ENCODE measurements at places on chromosomes 1 and 21. TPM values are rescaled to one million over a fixed set of nuclear protein-coding genes. Genes with fewer than 3 reads are reported as not detected.

DNA sequence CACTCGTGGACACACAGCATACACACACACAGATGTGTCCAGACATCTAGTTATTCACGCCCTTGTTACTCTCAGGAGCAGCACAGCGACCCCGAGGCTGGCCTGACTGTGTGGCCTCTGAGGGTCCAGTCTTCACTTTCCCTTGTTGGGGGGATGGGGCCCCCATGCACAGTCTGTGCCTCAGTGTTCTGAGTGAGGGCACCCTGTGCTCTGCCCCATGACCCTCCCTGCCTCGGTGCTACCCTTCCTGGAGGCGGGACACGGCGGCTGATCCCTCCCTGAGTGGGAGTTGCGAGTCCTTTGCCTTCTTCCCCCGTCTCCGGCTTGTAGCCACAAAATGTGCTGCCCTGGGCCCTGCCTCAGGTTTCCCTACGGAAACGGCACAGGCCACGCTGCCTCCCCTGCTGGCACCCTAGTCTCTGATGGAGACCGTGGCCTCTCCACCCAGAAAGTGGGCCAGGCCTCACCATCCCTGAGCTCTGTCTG lies 8.6 kb downstream of the CSTB start:
- DNase-seq, result no peak

- peak; percentile 45 for DNase-seq
These were observed 10.1 kb upstream of the MATN1 start for GRCh38 chr1:30733493-30733892.

- DNase-seq, result no peak
These were observed 2.5 kb upstream of the JUN start for GRCh38 chr1:58786184-58786926.

DNA sequence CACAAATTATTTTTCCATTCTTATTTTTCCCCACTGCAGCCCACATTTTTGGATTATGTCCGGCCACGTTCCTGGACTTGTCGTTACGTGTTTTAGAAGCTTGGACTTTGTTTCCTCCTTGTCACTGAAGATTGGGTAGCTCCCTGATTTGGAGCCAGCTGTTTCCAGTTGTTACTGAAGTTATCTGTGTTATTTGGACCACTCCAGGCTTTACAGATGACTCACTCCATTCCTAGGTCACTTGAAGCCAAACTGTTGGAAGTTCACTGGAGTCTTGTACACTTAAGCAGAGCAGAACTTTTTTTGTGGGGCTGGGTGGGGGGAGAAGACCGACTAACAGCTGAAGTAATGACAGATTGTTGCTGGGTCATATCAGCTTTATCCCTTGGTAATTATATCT lies 12.2 kb upstream of the AXDND1 start:
- DNase-seq, result no peak

GRCh38 chr21:23245255-23245654 lies 2247.0 kb downstream of the NCAM2 start:
- DNase-seq, result no peak

DNA sequence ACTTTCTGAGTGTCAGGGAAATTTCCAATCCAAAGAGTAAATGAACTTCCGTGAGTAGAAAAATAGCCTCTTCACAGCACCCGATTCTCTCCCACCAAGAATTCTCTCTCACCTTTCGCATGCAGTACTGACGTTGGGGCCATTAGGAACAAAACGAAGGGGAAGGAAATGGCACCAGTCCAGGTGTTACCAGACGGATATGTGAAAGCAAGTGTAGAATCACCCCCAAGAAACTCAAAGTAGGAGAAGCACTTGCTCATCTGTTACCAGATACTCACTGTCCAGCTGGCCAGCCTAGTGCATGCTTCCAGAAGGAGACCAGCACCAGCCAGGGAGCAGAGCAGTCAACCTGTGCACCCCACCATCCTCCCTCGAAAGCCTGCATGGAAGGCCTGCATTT lies 55.1 kb downstream of the ITPKB start:
- DNase-seq, result no peak

- DNase-seq, result no peak
These were observed 7.7 kb downstream of the ANKRD35 start for GRCh38 chr1:145877923-145878486.

DNA sequence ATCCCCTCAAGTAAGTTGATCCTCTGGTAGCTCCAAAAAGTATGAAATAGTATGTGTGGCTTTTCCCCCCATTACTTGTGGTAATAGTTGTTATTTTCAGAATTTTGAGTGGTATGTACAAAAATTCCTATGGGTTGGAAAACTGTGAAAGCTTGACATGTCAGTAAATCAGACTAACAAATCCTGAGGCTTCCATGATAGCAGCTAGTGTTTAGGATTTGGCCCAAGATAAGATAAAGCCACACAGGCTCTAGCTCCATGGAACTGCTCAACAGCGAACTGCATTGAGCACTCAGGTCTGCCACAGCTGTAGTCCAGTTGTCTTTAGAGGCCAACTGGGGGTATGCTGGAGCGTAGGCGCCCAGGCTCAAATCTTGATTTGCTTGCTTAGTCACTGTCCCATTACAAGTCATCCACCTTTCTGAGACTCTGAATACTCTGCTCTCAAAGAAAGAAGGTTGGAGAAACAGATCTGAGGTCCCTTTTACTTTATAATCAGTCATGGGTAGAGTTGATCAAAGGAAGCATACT lies 28.7 kb downstream of the ATP1A1 start:
- no peak for DNase-seq

DNA sequence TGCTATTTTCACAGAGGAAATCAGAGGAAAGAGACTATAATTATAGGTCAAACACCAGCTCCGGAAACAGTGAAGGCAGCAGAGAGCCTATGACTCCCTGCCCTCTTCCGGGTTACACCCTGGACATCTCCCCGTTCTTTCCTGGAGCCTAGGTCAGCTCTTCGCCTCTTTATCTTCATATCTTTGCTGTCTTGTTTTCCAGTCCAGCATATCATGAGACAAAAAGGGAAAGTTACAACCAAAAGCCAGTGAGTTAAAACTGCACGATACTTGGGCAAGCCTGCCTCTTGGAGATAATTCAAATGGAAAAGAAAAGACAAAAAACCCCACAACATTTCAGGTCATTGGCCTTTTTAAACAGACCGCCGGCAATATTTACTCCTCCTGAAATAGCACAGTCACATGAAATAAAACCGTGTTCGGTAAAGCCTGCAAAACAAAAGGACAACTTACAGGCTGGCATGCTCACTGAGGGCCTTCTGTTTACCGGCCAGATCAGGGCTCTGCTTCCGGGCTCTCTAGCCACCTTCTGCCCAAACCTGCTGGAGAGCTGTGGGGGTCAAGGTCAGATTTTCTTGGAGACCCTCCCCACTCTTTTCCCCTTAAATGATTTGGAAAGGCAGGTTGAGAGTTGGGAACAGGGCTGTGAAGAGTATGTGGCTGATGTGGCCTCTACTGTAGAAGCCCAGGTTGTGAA lies 42.8 kb upstream of the PPP2R5A start:
- peak; percentile 85 for DNase-seq

GRCh38 chr1:22203335-22203734 lies 60.4 kb upstream of the WNT4 start:
- DNase-seq, result peak; percentile 26

DNA sequence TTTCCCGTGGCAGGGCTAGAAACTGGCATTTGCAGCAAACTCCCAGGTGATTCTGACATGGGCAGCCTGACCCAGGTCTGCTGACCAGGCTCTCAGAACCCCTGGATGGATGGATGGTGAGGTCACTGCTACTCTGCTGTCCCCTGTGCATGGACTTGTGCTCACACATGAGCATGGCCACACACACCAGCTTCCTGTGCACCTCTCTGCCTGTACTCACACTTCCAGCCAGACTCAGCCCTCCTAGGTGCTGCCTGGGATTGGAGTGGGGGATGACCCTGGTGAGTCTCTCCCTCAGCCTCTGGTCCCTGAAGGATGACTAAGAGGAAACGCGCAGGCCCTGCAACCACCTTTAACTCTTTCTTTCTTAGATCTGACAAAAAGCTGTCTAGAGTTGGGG lies 361.1 kb downstream of the HHAT start:
- no peak for DNase-seq

DNA sequence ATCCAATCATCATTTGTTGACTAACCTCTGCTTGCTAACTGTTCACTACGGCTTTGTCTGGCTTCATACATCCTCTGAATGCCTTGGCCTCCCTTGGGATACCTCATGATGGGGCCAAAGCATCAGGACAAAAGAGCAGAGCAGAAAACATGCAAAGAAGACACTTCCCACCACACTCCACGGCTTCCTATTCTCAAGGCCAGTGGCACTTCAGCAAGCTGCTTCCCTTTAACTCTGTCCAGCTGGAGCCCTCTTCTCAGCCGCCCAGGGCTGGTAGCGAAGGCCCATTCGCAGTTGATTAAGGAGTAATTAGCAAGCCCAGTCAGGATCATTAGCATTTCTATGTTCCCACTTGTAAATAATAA lies 224.3 kb upstream of the FGGY start:
- DNase-seq, result no peak

DNA sequence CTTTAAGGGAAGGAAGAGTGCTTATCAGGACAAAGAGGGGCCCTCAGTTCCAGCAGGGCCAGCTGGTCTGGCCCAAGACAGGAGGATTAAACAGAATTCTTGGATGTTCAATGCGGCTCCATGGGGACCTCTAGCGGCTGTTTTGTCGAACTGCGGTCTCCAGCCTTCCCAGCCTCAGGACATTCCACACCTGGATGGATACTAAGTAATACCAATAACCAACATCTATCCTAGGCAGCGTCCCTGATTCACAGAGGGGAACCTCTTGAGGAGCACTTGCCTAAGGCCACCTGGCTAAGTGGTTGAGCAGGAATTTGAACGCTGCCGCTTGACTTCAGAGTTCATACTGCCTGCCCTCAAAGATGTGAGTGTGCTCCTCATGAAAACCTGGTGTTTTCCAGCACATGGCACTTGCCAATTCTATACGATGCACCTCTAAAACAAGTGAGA lies 15.5 kb upstream of the CD247 start:
- DNase-seq, result peak; percentile 70

GRCh38 chr1:203402629-203403337 lies 51.9 kb upstream of the FMOD start:
- DNase-seq, result peak; percentile 14

DNA sequence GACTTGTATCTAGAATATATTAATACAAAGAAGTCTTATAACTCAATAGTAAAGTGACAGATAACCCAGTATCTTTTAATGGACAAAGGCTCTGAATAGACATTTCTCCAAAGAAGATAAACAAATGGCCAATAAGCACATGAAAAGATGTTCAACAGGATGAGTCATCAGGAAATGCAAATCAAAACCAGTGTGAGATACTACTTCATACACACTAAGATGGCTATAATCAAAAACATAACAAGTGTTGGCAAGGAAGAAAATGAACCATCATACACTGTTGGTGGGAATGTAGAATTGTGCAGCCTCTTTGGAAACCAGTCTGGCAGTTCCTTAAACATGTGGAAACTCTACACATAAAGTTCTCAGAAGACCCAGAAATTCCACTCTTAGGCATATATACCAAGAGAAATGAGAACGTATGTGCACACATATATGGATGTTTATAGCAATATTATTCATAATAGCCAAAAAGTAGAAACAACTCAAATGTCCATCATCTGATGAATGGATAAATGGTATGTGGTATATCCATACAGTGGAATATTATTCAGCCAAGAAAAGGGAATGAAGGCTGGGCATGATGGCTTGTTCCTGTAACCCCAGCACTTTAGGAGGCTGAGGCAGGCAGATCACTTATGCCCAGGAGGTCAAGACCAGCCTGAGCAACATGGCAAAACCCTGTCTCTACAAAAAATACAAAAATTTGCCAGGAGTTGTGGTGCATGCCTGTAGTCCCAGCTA lies 9.9 kb upstream of the MPL start:
- no peak for DNase-seq

The RIPPLY3 gene
- not detected for total RNA-seq

Measured in SK-MEL-5 (cell line).